ENCODE measurements at places on chromosomes 6 and 20. TPM values are rescaled to one million over a fixed set of nuclear protein-coding genes. Genes with fewer than 3 reads are reported as not detected.

TUBB2B gene
- 5.8 TPM for total RNA-seq

NELFE gene
- total RNA-seq = 91.5 TPM

SLC35B2 gene
- total RNA-seq = 54.3 TPM

MRPL18 gene
- total RNA-seq = 158 TPM

HLA-DOA gene
- not detected for total RNA-seq

SIRPB2 gene
- not detected for total RNA-seq

BACH2 gene
- 2.0 TPM for total RNA-seq

GRM1 gene
- not detected for total RNA-seq

DZANK1 gene
- 0.13 TPM for total RNA-seq

TGM6 gene
- not detected for total RNA-seq

DNAH8 gene
- 2.9 TPM for total RNA-seq

ZBTB9 gene
- 17.3 TPM for total RNA-seq

TNFRSF21 gene
- total RNA-seq = 5.7 TPM

CPNE5 gene
- 0.47 TPM for total RNA-seq

OPRL1 gene
- total RNA-seq = 0.33 TPM

ADGRF1 gene
- 0.22 TPM for total RNA-seq

MAS1 gene
- not detected for total RNA-seq

C20orf141 gene
- not detected for total RNA-seq

ARFGEF3 gene
- total RNA-seq = 0.07 TPM

DEFB124 gene
- not detected for total RNA-seq

SLC22A16 gene
- not detected for total RNA-seq

SFTA2 gene
- not detected for total RNA-seq

ADGRF5 gene
- total RNA-seq = 0.22 TPM

TP53TG5 gene
- not detected for total RNA-seq

GSTA2 gene
- not detected for total RNA-seq

CLPSL1 gene
- not detected for total RNA-seq

SMIM26 gene
- 46.9 TPM for total RNA-seq

Measured in K562 (cell line).